ENCODE measurements at places on chromosomes 1 and 21.

GRCh38 chr1:75952016-75952415 lies 19.8 kb upstream of the ASB17 start:
- no peak for DNase-seq

DNA sequence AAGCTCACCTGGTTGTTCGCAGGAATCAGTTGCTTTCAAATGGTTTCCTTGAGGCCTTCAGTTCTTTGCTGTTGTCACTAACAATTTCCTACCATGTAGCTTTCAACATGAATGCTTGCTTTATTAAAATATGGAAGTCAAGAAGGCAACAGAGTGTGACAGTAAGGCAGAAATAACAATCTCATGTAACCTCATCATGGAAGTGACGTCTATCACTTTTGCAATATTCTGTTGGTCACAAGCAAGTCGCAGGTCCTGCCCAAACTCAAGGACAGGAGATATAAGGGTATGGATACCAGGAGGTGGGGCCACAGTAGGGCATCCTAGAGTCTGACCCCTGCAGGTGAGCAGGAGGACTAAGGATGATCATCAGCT lies 296.8 kb upstream of the ZP4 start:
- no peak for DNase-seq

- no peak for DNase-seq
Observed at GRCh38 chr1:24418898-24419628, 3.5 kb downstream of the NIPAL3 start.

- no peak for DNase-seq
Observed at GRCh38 chr1:84711121-84711520, 20.9 kb upstream of the SSX2IP start.

DNA sequence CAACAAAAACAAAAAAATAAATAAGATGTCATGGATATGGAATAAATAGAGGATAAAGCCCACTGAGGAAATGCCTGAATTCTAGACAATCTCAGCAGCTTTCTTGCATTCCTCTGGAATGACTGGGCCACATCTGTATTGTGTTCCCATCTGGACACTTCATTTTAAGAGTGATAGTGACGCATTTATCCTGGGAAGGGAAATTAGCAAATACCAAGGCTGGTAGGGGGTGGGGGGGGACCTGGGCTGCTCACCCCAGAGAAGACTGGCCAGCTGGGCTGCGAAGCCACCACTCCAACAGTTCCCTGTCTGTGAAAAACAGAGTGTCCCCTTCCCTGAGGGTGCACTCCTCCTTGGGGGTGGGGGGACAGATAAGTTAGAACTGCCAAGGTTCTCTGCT lies 106.3 kb downstream of the HIVEP3 start:
- no peak for DNase-seq

DNA sequence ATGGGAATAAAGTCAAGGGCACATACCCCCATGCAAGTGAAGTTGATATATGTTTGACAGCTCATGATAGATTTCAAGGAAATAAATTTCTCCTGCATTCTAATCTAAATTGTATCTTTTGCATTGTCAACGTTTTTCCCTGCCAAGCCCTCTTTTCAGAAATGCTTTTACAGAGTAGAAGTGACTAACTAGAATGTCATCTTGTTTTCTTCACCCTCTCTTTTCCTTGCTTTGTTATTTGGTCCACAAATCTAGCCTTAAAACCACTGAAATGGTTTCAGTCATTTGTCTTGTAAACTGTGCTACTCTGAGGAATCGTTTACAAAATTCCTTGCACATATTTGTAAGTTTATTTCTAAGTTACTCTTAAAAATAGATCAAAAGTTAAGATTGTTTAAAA lies 600.8 kb upstream of the CXADR start:
- no peak for DNase-seq

DNA sequence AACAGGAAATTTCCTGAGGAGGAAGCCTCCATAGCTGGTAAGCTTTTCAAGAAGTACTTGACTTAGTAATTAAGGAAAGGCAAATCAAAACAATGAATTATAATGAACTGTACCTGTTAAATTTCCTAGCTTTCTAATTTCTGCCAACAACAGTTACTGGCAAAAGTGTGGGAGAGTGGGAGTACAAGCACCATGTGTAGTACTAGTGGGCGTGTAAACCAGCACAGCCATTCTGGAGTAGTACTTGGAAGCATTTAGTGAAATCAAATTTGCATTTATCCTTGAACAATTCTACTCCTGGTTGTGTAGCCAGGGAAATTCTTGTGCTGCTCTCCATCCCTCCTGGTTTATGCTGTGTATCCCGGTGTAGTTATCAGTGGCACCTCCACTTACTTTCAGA lies 190.8 kb downstream of the PRDM2 start:
- DNase-seq: no peak

GRCh38 chr1:67674260-67675011 lies 10.6 kb upstream of the GADD45A start:
- peak; percentile 18 for DNase-seq

- no peak for DNase-seq
Observed at GRCh38 chr1:199448646-199449045, 578.9 kb upstream of the NR5A2 start.

All from activated CD4-positive, alpha-beta T cell treated with anti-CD3 and anti-CD28 coated beads, Interleukin-2, amount 50 U/mL, for 4 hours (primary cell).